Testis (tissue), 5 donors: ENCODE measurements at places on chromosomes 7 and 10.
A peak's percentile ranks its signal among the peaks of the same experiment; 100 is the strongest.

DNA sequence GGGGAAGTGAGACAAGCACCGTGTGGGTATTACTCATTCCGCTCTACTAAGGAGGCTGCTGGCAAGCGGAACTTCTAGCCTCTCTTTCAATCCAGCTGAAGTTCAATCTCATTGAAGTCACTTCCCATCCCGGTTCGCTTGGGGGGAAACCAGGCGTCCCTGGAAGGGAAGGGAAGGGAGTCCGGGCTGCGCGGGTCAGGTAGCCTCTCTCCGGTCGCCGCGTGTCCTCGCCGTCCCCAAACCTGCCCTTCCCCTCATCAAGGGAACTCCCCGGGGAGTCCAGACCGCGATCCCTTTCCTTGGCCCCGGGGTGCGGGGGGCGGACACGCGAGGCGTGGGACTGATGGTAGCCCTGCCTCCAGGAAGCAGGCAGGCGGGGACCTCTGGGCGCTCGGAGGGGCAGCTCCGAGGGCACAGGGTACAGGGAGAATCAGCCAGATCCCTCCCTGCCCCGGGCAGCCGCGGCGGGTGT lies 598 bp upstream of the ZEB1 start:
- DNase-seq, result peak; percentile 77

- no peak for DNase-seq
Measured at GRCh38 chr10:8084799-8085198, 30.3 kb downstream of the GATA3 start.

- no peak for DNase-seq
Measured at GRCh38 chr7:42698600-42699374, 213.1 kb downstream of the C7orf25 start.

- no peak for DNase-seq
Measured at GRCh38 chr7:116984917-116985316, 31.6 kb downstream of the ST7 start.

DNA sequence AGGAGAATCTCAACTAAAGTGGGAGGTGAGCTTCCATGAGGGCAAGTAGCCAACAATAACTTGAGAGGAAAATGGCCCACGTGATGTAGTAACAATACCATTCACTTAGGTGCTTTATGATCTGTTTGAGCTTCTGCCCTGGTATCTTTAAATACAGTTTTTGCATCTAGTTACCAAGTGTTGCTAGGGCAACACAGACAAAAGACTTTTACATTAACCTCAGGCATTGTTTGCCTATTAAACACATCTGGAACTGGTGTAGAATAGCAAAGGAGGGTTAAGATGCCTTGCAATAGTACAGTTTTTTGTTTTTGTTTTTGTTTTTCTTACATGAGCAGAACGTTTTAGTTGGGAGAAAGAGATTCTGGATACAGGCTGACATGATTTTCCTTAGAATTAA lies 97.7 kb upstream of the MTPN start:
- DNase-seq, result no peak

DNA sequence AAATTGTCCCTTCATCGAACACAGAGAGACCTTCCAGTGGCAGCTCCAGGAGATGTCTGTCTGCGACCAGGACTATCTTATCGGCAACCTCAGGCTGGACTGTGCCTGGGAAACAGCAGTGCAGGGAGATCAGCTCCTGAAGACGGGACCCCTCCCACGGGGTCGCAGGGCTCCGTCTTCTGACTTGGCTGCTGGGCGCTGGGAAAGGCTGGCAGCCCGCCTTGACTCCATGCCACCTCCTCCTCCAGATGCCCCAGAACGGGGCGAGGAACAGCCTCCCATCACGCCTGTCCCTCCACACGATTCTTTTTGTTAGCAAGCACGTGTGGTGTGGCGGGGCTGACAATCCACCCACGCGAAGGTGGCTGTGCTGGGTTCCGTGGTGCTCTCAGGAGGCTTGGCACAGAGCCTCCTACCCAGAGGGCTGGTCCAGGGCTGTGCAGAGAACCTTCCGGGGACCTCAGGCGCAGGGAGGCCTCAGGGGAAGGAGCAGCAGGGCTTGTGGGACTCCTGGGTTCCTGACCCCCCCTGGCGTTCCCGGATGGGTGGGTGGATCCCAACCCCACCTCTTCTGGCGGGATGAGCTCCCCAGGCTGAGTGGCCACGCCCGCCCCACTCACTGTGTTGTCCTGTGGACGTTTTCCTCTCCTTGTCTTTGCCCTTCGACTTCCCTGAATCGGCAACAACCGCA lies 47.6 kb upstream of the NKX6-2 start:
- peak; percentile 34 for DNase-seq

GRCh38 chr10:75565286-75566251 lies 134.1 kb downstream of the LRMDA start:
- no peak for DNase-seq

DNA sequence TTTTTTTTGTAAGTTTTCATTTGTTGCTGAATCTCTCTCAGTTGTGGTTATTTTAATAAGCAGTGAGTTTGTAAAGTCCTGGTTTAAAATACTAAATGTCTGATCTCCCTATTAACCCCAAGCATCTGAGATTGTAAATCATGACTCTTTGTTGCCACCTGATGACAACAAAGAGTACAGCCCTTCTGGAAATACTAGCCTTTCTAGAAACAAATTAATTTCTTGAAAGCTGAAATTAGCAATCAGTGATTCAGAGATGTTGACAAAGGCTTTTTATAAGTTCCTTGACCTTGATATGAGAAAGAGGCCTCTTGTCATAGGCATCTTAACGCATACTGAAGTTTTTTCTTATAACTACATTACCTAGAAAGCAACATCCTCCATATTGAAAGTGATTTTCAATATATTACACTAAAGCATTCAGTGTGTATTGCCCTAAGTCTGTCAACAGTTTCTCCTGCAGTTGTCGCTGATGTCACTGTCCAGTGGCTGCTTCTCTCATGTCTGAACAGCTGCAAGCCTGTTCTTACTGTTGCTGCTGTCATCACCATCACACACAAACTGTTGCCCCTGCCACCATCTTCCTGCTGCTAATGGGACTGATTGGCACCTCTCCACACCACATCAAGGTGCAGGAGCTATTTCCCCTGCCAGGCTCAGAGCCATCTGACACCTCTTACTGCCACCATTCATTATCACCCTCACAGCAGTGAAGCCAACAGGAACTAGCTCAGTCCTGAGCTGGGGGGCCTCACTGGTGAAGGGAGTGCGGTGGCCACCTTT lies 95.1 kb upstream of the LRGUK start:
- DNase-seq, result no peak

- no peak for DNase-seq
Measured at GRCh38 chr10:33136781-33137180, 178.8 kb upstream of the ITGB1 start.

- DNase-seq, result no peak
Measured at GRCh38 chr7:66297579-66297978, 92.4 kb downstream of the TPST1 start.

DNA sequence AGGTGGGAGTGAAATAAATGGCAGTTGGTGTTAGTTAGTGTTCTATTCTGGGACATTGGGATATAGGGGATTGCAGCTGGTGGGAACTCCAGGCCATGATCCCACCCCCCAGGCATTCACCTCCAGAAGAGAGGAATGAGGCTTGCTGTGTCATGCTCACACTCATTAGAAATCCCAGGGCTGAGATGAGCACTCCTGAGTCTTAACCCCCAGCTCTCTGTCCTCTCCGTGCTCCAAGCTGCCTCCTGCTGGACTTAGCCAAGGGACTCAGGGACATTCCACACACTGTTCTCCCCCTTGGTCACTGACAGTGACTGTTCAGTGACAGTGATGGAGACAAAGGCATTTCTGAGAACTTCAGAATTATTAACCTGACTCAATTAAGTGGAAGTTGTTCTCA lies 21.5 kb downstream of the CYP26A1 start:
- DNase-seq, result no peak

GRCh38 chr7:132249256-132249971 lies 326.9 kb downstream of the PLXNA4 start:
- DNase-seq, result peak; percentile 65

- peak; percentile 3 for DNase-seq
Measured at GRCh38 chr7:157499121-157499834, 162.5 kb downstream of the DNAJB6 start.

- DNase-seq, result no peak
Measured at GRCh38 chr7:132471515-132471914, 104.8 kb downstream of the PLXNA4 start.

DNA sequence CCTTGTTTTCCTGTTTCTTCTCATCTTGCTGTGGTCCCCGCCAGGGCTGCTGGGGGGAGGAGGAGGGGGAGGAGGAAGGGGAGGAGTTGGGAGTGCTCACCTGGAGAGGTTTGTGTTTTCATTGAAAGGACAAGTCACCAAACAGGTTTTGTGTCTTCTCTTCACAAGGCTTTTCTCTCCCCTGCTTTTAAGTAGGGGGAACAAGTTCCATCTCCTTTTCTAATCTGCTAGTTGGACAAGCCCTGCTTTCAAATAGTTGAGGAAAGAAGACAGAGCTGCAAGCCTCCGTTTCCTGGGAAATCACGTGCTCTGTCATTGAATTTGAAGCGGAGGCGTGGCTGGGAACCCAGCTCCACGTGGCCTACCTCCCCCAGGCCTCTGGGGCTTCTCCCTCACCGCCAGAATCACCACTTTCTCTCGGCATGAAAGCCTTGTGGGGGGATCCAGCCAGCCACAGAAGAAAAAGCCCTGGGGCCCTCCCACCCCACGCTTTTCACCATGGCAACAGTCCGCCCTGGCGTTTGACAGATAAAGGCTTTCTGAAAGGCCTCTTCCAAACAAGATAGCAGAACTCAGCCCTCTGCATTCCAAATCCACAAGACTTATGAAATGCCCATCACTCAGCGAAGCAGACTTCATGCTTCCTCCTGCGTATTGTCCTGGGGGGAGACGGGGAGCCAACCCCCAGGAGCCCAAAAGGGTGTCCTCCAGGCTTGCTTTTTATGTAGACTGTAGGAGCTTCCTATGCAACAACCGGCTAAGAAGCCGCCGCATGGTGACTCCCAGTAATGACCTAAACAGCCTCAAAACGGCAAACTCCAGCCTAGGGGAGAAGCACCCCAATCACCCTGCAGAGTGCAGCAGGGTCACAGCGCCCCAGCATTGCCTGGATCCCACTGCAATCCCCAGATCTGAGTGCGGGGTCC lies 51.7 kb downstream of the PROSER2 start:
- peak; percentile 76 for DNase-seq

DNA sequence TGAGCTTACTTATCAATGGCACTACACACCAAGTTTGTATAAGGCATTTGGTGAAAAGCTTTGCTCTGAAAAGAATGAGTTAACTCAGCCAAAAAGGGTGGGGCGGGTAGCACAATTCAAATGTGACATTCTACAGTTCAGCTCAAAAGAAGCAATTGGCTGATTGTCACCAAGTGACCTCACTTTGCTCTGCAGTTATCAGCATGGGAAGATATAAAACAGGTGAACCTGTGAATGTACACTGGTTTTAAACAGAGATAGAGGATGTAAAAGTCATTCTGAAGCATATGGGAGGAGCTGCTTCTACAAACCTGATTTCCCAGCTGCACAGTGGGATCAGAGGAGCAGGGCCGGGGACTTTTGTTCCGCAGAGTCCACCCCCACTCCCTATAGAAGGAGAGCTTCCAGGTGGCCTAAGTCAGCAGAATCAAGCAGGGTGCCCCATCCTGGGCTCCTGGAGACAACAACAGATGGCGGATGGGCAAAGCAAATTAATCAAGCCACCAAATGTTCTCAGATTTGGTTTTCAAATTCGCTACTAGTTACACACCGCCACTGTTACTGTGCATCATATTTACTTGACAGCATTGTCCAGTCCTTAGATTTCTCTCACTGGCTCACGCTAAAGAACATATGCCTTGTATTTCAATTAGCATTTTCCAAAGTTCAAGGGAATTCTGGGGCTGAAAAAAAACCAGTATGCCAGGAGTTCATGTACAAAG lies 27.5 kb upstream of the NPVF start:
- no peak for DNase-seq

DNA sequence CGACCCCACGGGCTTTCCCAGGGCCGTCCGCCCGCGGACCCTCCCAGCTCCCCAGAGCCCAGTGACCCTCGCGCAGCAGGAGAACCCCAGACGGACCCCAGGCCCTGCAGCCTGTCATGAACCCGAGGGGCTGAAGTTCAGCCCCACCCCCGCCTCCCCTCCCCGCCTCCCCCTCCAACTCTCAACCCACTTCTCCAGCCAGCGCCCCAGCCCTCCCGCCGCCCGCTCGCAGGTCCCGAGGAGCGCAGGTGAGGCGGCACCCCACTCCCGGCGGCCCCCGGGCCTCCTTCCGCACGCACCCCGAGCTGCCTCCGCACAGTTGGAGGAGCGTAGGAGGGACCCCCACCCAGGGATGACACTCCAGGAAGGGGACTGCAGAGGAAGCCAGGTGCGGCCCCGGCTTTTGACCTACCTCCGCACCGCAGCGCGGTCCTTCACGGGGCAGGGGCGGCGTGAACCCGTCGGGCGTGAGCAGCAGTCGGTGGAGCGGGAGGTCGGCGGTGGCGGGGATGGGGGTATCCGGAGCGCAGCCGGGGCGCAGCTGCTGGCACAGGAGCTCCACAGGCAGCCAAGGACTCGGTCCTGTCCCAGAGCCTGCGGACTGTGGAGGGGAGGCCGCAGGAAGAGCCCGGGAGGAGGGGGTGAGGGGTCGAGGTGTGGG lies at the start of gene TMEM176A:
TSS of gene TMEM176A (plus strand) at position 189 of the 661 bp plus-strand sequence. CDS start 782 bp downstream, outside the sequence.
- DNase-seq, result no peak

DNA sequence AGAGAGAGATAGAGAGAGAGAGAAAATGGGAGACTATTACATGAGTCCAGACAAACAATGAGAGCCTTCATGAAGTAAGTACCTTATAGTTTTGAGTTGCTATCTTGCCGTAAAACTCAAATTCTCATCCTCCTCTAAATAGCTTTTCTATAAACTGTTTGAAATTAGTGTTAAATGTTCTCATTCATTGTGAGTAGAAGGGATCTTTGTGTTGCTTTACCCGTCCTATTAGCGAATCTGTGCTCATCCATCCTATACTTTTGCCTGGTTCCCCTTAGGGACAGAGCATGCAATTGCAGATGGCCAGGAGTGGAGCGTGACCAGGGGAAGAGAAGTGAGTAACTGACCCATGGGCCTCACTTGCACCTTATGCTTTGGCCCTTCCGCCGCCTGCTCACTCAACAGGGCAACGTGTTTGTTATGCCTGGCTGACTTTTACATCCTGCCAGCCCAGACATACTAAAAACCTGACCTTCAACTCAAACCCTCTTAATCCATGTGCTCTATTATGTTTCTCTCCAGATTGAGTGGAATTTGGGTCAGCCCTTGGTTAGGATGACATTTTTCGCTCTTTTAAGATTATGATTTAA lies 244.2 kb upstream of the YAE1 start:
- DNase-seq, result no peak

DNA sequence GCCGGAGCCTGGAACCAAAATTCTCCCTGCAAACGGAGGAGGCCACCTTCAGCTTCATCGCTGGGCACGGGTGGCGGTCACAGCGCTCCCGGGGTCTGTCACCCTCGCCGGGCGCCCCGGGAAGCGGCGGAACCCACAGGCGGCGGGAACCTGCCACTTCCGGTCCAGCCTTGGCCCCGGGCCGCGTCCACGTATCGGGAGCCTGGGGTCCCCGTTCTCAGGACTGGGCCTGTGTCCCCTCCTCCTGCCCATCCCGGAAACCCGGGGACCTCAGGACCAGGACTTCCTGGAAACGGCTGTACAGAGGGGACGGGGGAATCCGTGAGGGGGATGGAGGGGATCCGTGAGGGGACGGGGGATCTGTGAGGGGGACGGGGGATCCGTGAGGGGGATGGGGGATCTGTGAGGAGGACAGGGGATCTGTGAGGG lies 25.4 kb downstream of the PDGFA start:
- no peak for DNase-seq
